ENCODE measurements at places on chromosomes 3 and 15.

DNA sequence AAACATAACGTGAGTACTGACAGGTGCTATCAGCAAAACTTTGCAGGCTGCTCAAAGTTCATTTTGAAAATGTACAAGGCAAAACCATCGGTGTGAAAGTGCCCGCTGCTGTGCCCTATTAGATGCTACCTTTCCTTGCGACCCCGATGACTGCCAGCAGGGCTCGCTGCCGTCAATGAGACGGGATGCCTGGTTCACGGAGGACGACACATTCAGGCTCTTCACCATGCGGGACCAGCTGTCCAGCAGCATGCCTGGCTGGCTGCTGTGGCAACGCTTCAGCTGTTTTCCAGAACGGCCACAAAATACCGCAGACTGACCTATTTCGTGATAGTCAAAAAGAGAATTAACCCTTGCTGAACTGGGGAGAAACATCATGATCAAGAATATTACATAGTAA is 92.7 kb upstream of the OCA2 start:
- peak; percentile 16 for DNase-seq

DNA sequence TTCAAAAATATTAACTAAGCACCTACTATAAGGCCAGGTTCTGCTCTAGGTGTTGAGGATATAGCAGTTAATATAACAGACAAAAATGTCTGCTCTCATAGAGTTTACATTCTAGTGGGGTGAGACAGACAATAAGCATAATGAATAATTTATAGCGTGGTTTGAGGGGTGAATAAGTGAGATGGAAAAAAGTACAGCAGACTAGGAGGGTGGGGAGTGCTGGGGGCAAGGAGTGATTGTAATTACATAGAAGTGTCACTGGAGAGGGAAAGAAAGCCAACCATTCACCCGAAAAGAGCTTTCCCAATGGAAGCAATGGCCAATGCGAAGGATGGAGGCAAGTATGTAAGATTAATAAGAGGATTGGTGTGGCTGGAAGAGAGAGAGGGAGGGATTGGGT is 552.9 kb upstream of the KCNMB2 start:
- DNase-seq = no peak

GRCh38 chr3:4426782-4427344 is 40.2 kb downstream of the SUMF1 start:
- DNase-seq = no peak

DNA sequence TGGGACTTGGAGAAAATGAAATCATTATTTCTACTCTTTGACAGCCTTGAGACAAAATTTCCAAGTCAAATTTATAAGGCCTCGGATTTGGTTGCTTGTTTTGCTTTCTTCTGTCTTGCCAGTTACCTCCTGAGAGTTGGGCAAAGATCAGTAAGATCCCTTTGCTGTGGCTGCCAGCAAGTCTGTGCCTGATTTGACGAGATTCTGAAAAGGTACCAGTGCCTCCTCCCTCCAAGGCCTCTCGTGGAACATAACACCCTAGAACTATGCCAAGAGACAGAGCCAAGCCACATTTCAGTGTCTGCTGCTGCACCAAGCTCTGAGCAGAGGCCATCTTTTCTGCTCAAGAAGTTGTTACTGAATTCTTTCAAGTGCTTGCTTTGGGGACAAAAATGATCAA is 61.0 kb downstream of the GTPBP8 start:
- DNase-seq = peak; percentile 13

GRCh38 chr3:115363071-115363470 is 216.0 kb upstream of the ZBTB20 start:
- no peak for DNase-seq

DNA sequence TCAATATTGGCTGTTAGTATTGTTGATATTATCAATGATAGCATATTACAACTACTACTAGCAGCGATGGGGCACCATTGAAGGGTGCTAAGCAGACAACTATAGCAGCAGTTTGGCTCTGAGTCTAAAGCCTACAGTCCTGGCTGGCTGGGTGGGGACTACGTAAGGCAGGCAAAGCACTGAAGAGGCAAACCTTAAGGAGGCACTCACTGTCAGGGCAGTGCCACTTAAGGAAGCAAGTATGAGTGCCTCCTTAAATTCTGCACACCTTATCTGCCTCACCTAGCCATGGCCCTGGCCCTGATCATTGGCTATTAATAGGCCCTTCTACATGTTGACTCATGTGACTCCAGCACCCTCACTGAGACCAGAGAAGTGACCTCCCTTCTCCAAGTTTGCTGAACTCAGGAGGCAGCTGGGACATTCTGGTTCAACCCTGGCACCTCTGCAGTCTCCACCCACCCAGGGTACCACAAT is 20.6 kb downstream of the CDCP1 start:
- DNase-seq = no peak

GRCh38 chr3:65806600-65806999 is 232.1 kb downstream of the MAGI1 start:
- no peak for DNase-seq

Data from C1 segment of cervical spinal cord (tissue), 14 donors.